Central memory CD4-positive, alpha-beta T cell (primary cell): ENCODE measurements at places on chromosomes 11 and 22.
A peak's percentile ranks its signal among the peaks of the same experiment; 100 is the strongest.

DNA sequence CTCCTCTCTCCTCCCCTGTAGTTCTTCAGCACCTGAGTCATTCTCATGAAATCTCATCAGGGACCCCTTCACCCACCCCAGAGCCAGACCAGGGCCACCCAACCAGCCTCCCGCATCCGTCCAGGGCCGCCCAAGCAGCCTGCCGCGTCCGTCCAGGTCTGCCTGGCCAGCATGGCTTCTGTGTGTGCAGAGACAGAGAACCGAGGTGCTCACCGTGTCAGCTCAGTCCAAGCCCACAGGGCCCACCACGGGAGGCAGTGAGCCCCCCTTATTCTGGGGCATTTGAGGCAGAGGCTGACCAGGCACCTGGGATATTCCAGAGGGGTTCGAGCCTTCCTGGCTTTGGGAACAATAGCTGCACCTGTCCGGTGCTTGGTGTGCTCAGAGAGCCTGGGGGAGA lies 1117.3 kb downstream of the BRD1 start:
- no peak for DNase-seq

DNA sequence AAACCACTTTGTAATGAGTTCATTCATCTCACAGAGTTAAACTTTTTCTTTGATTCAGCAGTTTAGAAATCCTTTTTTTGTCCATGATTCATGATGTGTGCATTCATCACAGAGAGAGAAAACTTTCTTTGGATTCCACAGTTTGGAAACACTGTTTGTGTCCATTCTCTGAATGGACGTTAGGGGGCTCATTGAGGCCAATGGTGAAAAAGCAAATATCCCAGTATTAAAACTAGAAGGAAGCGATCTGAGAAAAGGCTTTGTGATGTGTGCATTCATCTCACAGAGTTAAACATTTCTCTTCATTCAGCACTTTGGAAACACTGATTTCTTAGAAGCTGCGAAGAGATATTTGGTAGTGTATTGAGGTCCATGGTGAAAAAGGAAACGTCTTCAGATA lies 155.6 kb upstream of the TRIM48 start:
- no peak for DNase-seq

- DNase-seq, result no peak
Measured at GRCh38 chr11:46253258-46254132, 24.0 kb upstream of the CREB3L1 start.

- DNase-seq, result no peak
Measured at GRCh38 chr22:46806794-46807193, 44.3 kb downstream of the TBC1D22A start.

GRCh38 chr22:45134313-45134712 lies 29.4 kb upstream of the NUP50 start:
- DNase-seq, result no peak

GRCh38 chr22:49370627-49371301 lies 456.9 kb downstream of the BRD1 start:
- DNase-seq, result no peak

GRCh38 chr11:23143022-23143421 lies 282.7 kb upstream of the CCDC179 start:
- no peak for DNase-seq

DNA sequence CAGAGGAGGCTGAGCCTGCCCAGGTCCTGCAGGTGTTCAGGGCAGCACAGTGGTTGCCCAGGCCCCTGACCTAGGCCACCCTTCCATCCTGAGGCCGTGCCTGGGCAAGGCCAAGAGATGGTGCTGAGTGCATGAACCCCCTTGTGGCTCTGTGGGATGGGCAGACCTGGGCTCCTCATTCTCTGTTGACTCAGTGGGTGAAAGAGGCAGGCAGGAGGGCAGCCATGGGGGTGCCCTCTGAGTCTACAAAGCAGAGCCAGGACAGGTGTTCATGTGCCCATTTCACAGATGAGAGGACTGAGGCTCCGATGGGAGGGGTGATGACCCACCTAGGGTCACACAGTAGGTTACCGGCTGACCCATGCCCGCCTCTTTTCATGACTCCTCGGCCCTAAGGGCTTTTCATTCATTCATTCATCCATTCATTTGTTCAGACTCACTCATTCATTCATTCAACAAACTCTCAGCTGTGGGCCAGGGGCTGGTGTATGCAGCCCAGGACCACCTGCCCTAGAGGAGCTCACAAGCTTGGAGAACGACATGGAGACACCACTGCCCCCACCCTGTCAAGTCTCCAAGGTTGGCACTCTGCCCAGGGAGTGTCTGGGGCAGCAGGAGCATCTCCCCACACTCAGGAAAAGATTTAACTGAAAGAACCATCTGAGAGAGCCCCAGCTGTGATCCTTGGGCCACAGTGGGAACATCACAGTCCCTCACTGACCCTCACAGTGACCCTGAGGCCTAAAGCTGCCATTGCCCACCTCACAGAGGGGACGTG lies 40.5 kb downstream of the IGLL5 start:
- DNase-seq, result no peak

GRCh38 chr22:49230194-49230577 lies 597.5 kb downstream of the BRD1 start:
- no peak for DNase-seq

GRCh38 chr11:68980776-68981065 lies at the start of gene MRGPRD:
Gene MRGPRD, minus strand, starts transcription at chr11:68980986. Its CDS starts 0 bp downstream, at chr11:68980986.
- DNase-seq, result no peak

DNA sequence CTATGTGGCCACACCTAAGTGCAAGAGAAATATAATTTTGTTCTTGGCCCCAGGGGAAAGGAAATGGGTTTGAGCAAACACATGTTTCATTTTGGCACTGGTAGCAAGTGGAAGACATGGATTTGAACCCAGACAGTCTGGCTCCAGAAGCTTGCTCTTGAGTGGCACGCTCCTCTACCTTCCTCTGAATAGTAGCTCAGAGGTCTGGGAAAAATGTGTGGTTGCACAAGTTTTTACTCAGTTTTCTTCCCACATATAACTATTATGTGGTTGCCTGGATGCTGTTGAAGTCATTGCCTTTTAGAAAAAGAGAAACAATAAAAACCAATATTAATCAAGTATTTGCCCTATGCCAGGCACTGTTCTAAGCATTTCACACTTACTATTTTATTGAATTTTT lies 16.3 kb downstream of the PARVA start:
- DNase-seq, result no peak

DNA sequence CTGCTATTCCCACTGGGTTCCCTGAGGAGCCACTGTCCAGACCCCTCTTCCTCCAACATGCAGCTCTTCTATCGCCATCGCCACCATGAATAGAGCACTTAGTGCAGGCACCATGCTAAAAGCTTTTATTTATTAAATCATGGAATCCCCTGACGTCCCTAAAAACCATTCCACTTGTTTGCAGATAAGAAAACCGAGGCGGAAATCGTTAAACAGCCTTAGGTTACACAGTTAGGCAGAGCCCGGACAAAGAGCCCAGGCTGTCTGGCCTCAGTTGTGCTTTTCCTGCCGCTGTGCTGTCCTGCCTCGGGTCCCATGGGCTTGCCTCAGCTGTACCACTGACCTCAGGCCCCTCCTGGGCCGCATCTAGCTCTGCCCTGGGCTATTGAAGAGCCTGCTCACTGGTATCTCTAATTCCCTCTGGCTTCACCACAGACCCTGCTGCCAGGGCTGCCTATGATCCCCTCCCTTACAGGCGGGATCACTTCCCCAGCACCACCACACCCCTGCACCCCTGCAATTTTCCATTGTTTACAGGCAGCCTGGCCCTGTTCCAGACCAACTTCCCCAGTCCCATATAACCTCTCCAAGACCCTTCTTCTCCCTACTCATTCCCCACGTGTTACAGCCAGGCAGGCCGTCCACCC lies 13.0 kb upstream of the TUB start:
- DNase-seq, result no peak

- no peak for DNase-seq
Measured at GRCh38 chr11:59417023-59417422, 9.2 kb downstream of the OR5A2 start.

DNA sequence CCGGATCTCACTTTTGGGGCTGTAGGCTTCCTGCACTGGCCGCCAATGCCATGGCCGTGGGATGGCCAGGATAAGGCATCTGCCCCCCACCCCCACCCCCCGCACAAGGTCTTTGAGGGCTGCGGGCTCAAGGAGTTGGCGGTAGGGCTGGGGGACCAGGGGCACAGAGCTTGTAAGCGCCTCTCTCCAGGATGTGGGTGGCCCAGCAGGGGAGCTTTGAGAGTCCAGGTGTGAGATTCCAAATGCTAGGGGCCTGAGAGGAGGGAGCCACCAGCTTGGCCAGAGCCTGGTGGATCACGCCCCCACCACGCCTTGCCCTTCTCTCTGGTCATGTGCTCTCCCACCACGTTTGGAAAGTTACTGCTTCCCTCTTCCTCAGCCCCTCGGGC lies 5.0 kb downstream of the CD81 start:
- no peak for DNase-seq

GRCh38 chr22:37088750-37089408 lies 20.6 kb downstream of the TMPRSS6 start:
- DNase-seq, result no peak

- DNase-seq, result no peak
Measured at GRCh38 chr11:60005360-60005759, 11.6 kb upstream of the OOSP4B start.

DNA sequence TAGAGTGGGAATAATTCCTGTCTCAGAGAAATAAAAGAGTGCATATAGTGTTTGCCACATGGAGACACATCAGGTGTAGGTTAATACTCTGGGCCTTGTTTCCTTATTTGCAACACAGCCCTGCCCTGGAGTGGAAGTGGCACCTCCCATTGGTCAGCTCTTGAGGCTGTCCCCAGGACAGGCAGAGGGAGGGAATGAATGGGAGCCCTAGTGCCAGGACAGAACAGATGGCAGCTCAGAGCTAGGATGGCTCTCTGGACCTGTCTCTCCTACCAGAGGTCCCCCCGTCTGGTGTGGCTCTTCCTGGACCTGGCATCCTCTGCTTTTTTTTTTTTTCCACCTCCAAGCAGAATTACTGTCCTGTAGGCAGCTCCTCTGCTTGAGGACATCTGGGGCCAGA lies 35.6 kb downstream of the LIMK2 start:
- DNase-seq, result no peak

GRCh38 chr11:73538381-73538872 lies 59.5 kb downstream of the FAM168A start:
- no peak for DNase-seq

DNA sequence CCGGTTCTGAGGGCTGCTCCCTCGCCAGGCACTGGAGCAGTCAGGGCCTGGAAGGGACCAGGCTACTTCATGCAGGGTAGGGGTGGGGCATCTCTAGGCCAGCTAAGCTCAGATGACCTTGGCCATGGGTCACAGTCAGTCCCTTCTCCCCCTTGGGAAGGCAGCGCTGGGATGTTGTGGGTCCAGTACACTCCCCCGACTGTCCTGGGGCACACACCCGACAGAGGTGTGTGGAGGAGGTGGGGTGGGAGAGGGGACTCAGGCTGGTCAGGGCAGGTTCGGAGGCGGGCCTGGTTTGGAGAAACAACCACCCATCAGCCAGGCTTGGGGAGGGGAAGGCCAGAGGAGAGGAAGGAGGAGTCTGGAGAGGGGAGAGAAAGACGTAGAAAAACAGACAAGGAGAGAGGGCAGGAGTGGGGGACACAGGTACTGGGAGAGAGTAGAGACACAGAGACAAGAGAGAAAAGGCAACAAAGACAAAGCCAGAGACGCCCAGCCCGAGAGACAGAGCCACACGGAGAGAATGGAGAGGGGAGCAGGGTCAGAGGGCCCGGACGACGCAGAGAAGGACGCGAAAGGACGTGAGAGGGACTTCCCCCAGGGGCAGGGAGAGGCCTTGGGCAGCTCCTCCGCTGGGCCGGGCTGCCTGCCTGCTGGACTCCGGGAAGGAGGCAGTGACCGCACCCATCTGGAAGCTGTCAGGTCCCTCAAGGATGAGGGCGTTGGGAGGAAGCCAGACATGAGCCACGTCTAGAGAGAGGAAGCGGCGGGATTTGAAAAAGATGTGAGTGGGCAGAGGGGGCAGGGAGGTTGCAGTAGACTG lies 30.6 kb upstream of the TSKU start:
- DNase-seq, result no peak

- no peak for DNase-seq
Measured at GRCh38 chr11:1827931-1828330, 6.9 kb upstream of the SYT8 start.

DNA sequence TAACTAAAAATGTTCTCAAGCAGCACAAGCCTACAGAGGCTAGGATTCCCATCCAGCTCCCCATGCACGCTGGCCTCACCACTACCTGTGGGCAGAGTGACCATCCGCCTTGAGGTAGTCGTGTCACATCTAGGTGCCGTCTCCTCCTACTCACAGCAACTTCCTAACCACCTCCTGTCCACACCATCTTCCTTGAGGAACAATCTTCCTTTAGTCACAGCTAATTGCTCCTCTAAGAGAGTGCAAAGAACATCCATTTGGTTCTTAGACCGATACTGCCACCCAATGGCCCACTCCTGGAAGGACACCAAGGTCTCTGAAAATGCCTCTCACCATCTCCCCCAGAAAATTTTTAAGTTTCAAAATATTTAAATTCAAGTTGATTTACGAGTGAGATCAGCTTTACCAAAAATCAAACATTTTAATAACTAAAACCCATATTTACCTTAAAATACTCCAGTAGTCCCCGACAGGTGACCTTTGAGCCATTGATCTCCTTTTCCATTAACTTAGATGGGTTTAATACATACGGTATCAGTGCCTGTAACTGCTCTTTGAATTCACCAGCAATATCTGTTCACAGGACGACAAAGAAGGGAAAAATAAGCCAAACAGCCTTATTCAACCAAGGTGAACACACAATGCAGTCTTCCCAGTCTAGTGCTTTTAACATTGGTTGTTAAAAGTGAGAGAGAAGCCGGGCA lies 21.7 kb upstream of the PLAAT3 start:
- DNase-seq, result peak; percentile 59
